ENCODE measurements at places on chromosomes 11 and 22.

DNA sequence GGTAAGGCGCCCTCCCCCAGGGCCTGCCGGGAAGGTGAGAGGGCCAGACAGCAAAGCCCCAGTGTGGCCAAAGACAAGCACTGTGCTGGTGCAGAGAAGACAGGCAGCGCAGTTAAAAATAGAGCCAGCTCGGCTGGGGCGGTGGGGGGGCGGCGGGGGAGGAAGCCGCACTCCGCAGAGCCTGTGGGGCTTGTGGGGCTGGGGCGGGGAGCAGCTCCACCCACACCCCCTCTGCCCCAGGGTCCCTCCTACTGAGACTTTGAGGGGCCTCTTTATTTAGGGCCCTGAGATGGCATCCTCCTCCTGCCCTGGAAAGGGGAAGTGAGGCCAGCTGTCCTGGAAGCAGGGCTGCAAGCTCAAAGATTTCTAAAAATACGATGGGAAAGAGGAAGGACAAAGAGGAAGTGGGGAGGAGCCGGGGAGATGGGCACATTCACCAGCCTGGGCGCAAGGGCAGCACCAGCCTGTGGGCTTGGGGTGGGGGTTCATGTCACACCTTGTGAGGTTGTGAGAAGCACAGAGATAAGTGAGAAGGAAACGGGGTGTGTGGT lies 2.6 kb downstream of the CYTH4 start:
- DNase-seq, result no peak

DNA sequence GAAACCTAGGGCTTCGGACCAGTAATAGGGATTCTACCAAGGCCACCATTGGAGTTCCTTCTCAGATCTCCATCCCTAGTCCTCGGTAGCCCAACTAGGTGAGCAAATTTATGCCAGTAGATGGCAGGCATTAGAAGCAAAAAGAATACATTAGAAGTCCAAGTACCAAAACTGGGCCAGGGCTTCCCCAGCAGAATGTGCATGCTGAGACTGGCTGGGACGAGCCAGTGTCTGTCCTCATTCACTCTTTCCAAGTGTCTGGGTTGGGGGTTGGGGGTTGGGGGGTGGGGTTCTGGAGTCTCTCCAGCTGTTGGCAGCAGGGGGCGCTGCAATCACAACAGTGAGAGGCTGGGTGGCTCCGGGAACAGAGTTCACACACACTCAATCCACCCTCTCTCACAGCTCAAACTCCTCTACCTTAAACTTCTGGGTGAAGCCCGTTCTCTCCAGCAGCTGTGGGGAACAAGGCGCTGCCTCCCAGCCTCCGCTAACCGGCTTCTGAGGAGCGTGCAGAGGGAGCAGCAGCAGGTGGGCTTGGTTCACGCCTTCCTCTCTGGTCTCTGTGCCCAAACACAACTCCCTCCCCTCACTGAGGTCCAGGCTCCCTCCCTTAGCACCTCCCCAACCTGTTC lies 57.5 kb downstream of the BTG4 start:
- peak; percentile 79 for DNase-seq

- peak; percentile 26 for DNase-seq
These were observed 801 bp downstream of the SESN3 start for GRCh38 chr11:95229993-95230809.

GRCh38 chr11:88104408-88104807 lies 70.8 kb downstream of the RAB38 start:
- DNase-seq, result no peak

DNA sequence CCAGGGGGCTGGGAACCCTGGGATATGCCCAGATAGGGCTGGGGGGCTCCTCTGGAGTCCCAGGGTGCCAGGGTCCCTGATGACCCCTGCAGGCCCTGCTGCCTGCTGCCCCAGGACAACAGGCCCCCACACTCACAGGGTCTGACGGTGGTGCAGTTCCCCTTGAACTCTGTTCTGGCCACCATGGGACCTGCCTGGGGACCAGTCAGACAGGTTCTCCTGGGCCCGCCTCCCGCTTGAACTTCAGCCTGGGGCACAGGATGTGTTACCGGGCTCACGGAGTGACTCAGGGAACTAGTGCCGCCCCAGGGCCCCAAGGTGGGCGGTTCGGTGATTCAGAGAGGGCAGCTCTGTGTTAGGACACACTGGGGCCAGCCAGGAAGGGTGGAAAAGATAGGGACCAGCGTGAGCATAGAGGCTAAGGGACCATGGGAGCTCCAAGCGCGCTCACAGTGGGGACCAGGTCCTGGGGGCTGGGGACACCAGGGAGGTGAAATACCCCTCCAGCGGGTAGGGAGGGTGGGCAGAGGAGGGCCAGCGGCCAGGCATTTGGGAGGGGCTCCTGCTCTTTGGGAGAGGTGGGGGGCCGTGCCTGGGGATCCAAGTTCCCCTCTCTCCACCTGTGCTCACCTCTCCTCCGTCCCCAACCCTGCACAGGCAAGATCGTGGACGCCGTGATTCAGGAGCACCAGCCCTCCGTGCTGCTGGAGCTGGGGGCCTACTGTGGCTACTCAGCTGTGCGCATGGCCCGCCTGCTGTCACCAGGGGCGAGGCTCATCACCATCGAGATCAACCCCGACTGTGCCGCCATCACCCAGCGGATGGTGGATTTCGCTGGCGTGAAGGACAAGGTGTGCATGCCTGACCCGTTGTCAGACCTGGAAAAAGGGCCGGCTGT lies 21.5 kb upstream of the TXNRD2 start:
- no peak for DNase-seq

- DNase-seq, result no peak
These were observed 13.0 kb upstream of the SLC39A13 start for GRCh38 chr11:47395223-47396048.

GRCh38 chr11:72389116-72389515 lies 45.2 kb downstream of the CLPB start:
- no peak for DNase-seq

DNA sequence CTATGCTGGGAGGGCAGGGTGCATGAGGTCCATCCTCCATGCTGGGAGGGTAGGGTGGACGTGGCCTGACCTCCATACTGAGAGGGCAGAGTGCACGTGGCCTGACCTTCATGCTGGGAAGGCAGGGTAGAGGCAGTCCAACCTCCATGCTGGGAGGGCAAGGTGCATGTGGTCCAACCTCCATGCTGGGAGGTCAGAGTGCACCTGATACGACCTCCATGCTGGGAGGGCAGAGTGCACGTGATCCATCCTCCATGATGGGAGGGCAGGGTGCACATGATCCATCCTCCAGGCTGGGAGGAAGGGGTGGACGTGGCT lies 622.2 kb downstream of the BRD1 start:
- no peak for DNase-seq

GRCh38 chr11:44872556-44872955 lies 78.1 kb downstream of the TP53I11 start:
- no peak for DNase-seq

- DNase-seq, result no peak
These were observed 21.5 kb upstream of the PRR5 start for GRCh38 chr22:44680481-44680894.

GRCh38 chr11:15493921-15494620 lies 379.3 kb downstream of the INSC start:
- no peak for DNase-seq

- no peak for DNase-seq
These were observed 367.6 kb downstream of the ETS1 start for GRCh38 chr11:128219731-128220120.

DNA sequence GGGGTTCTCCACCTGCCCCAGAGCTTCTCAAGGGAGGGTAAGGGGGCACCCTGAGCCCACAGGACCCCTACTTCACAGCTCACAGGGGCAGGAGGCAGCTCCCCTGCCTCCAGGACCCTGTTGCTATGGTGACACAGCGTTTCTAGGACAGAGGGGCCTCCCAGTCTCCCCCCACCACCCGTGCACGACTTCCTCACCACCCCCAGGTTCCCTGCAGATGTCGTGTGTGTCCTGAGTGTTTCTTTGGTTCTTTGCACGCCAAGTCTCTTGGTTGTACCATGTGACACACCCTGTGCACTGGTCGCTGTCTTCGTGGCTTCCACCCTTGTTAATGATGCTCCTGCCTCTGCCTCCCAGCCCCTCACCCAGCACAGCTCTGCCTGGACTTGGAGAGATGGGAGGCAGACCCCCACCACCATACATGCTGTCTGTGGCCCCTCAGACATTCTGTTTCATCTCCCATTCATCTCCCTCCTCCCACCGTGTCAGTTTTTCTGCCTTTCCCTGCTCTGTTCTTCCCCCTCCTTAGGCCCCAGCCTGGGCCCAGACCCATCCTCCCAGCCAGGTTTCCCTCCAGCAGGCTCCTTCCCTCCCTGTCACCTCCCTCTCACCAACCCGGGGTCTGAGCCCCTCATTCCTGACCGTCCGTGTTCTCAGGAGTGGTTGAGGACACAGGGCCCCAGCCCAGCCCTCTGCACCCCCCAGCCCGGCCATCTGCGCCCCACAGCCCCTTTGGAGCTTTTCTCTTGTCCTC lies 24.5 kb upstream of the RAB1B start:
- DNase-seq, result no peak

GRCh38 chr11:76459299-76459698 lies 14.5 kb downstream of the EMSY start:
- no peak for DNase-seq

DNA sequence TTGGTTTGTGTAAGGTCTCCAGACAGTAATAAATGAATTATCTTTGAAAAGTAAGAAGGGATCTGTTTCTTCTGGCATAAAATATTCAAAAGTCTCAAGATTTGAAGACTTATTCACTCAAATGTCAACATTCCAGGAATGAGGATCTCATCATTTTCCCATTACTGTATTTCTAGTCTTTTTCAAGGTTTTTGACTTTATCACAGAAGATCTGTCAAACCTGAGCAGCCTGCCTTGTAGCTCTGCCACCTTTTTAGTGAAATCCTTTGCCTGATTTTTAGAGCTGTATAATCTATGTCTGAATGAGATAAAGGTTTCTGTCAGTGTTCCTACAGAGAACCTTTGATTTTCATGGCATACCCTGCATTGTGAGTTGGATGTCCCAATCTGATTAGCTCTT lies 4.0 kb downstream of the OR51F2 start:
- no peak for DNase-seq

- DNase-seq, result no peak
These were observed 15.3 kb downstream of the IL17REL start for GRCh38 chr22:49997251-49997599.

- no peak for DNase-seq
These were observed 128.2 kb downstream of the BRD1 start for GRCh38 chr22:49699476-49699875.

DNA sequence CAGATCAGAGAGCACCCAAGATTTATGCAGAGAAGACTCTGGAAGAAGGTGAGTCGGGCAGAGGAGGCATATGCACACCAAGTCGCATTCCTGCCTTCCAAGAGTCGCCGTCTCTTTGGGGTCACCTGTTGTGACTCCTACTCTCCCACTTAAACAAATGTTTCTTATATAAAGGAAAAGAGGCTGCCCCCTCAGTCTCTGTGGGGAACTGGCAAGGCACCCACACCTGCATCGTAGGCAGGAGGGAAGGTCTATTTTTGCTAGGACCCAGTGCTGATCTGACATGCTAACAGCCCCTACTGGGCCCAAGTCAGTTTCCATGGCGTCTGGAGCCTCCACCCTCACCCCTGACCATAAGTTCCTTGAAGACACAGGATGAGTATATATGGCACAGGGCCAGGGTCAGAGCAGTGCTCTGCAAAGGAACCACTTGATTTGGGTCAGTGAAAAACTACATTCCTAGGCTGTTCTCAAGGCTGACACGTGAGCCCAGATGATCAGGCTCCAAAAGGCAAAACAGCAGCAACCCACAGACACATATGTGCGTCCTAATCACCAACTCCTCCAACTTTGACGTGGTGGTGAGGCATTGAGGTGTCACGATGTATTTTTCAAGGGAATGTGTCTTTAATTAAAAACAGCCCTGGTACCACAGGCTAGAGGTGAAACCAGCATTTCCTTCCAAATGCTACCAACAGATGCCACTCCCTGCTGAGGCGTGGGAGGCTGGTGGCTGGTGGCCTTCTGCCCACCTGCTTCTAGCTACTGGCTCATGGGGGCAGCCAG lies 55.6 kb upstream of the CSNK2A3 start:
- DNase-seq, result no peak

DNA sequence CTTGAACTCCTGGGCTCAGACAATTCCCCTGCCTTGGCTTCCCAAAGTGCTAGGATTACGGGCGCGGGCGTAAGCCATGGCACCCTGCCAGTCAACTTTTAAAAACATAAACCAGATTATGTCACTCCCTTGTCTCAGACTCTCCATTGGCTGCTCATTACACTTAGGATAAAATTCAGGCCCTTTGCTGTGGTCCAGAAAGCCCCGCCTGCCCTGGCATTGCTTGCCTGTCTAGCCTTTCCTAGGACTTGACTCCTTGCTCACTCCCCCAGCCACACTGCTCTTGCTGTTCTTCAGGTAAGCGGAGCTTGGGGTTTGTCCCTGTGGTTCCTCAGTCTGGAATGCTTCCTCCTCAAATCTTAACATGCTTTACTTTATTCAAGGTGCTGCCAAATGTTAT lies 30.5 kb downstream of the DIXDC1 start:
- no peak for DNase-seq

DNA sequence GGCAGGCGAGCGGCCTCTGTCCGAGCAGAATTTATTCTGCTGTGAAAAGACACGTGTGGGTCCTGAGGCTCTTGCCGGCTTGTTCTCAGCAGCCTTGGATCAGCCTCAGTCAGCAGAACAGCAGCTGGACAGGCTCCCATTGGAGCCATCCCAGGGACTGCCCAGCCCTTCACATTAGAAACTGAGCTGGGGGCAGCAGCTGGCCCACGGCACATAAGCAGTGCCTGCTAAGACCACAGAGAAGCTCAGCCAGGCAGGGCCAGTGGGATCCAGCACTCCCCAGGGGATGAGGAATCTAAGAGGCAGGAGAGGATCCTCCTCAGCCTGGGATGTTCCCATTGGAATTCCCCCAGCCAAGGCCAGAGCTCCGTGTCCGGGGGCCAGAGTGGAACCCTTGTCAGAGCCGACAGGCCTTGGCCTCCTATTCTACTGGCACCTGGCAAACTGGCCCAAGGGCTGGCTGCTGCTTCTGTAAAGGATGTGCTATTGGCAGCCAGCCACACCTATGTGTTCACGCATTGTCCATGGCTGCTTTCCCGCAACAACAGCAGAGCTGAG lies 18.2 kb downstream of the RTN4R start:
- DNase-seq, result no peak

DNA sequence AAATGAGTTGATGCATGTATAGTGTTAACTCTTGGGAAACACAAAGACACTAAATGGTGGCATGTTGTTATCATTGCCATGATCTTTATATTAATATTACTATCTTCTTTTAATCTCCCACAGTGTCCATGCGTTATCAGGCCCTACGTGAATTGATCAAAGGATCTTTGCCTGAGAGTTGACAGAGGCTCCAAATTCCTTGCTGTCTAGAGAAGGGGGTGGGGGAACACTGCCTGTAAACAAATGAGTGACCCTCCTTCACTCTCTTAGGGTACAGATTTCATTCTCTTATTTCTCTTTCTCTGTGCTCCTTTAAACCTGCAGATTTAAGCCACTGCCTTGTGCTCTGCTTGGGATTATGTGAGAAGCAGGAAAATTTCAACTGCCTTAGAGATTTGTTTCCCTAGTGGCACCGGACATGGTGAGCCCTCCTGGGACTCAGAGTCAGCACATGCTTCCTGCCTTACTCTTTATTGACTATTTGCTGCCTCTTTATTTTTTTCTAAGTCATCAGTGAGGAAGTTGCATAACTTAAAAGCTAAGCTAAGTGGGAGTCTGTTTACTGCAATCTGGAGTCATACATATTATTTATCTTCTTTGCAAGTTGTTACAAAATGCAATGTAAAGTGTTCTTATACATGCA lies 122.9 kb downstream of the MAML2 start:
- DNase-seq, result no peak

All from activated naive CD4-positive, alpha-beta T cell treated with anti-CD3 and anti-CD28 coated beads, Interleukin-2, amount 50 U/mL, for 72 hours (primary cell).